ENCODE measurements at places on chromosomes 2 and 18. TPM values are rescaled to one million over a fixed set of nuclear protein-coding genes. Genes with fewer than 3 reads are reported as not detected.

GRCh38 chr2:32564417-32565035 is 63.3 kb upstream of the TTC27 start:
- DNase-seq: no peak

DNA sequence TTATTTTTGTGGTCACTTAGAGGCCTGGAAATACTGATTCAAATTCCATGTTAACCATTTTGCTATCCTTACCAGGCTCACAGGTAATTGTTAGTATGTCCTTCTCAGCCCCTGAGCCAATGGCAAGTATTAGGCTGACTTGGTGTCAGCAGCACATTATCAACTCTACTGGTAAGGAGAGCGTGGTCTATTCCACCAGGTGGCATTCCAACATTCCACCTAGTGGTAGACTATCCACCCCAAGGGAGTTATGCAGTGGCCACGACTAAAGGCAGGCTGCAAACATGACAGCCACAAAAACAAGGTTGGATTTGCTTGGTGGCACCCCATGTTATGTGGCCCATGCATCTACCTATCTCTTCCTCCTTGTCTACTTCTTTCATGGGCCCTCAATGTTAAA is 31.8 kb upstream of the GCC2 start:
- no peak for DNase-seq

GRCh38 chr2:74267068-74267467 is 68.7 kb downstream of the MTHFD2 start:
- no peak for DNase-seq

- DNase-seq: no peak
Observed at GRCh38 chr2:207304761-207305160, 139.0 kb upstream of the KLF7 start.

- no peak for DNase-seq
Observed at GRCh38 chr2:153287109-153287801, 191.3 kb downstream of the RPRM start.

The ICOS gene
- total RNA-seq: 0.14 TPM

- DNase-seq: no peak
Observed at GRCh38 chr18:21100678-21101077, 10.9 kb downstream of the ROCK1 start.

The PPP4R1 gene
- total RNA-seq: 108 TPM

GRCh38 chr2:162734866-162735265 is 103.7 kb downstream of the KCNH7 start:
- no peak for DNase-seq

The EFR3B gene
- 1.7 TPM for total RNA-seq

The CASP8 gene
- total RNA-seq: 11.3 TPM

DNA sequence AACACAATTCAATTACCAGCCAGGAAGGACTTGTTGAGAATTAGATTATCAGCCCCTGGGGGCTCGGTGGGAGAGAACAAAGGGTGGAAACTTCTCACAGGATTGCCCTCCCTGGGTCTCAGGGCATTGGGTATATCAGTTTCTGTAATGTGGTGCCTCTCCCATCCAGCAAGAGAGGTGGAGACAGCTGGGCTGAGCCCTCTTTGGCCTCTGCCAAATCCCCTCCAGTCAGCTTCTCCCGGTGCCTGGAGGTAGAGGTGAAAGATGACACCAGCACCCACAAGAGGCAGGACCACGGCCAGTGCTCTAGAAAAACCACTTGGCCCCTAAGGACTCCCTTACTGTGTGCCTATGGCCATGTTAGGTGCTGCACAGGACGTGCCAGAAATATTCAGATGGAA is 179.7 kb downstream of the HAUS1 start:
- no peak for DNase-seq

The SKA1 gene
- 0.51 TPM for total RNA-seq

The CSRNP3 gene
- 3.1 TPM for total RNA-seq

GRCh38 chr2:205869439-205869838 is 187.1 kb downstream of the NRP2 start:
- no peak for DNase-seq

The AGXT gene
- total RNA-seq: not detected

GRCh38 chr2:26805241-26805676 is 19.4 kb downstream of the CENPA start:
- no peak for DNase-seq

The INHA gene
- 0.37 TPM for total RNA-seq

- no peak for DNase-seq
Observed at GRCh38 chr18:73990258-73990657, 157.4 kb downstream of the FBXO15 start.

- DNase-seq: no peak
Observed at GRCh38 chr18:9578306-9578705, 36.1 kb downstream of the PPP4R1 start.

The NTSR2 gene
- total RNA-seq: not detected

The GORASP2 gene
- 67.4 TPM for total RNA-seq

GRCh38 chr2:21289989-21290388 is 166.2 kb downstream of the TDRD15 start:
- no peak for DNase-seq

The TRIM54 gene
- total RNA-seq: 0.32 TPM

DNA sequence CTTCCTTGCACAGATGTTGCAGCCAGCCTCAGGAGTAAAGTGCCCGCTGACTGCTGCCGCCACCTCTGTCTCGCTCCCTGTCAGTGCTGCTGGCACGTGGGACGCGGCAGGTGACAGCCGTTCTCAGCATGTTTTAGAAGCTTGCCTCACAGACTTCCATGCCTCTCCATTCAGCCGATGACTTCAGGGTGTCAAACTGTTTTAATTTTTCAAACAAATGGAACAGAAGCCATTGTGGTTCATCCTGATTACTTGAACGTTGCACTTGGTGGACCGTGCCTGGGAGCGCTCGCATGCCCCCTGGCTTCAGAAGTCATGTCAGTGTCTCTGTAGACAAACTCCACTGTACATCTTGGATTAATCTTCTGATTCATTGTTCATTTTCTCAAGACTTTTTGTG is 62.7 kb upstream of the EML6 start:
- no peak for DNase-seq

DNA sequence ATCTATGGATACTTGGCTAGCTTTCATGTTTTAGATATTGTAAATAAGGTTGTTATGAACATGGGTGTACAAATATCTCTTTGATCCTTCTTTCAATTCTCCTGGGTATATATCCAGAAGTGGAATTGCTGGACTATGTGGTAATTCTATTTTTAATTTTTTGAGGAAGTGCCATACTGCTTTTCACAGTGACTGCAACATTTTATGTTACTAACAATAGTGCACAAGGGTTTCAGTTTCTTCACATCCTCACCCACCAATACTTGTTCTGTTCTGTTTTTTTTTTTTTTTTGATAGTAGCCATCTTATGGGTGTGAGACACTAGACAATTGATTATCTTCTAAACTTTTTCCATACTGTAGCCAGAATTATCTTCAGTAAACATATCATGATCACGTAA is 17.3 kb upstream of the NEUROD1 start:
- DNase-seq: no peak

DNA sequence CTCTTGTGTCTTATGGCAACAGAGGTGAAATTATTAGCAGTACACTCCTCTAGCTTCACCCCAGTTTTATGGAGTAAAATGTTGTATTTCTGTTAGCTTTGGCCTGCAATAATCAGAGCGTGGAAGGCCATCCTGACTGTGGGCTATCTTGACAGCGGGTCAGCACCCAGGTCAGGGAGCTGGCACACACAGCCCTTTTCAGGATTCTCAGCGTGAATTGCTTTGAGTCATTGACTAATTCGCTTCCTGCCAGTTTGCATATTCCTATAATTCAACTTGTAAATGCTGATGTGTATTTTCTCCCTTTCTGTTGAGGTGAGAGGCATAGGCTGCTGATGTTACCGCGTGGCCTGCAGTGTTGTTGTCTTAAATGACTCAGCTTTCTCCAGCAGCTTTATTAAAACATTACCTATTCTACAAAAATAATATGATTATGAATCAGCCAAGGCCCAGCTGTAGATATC is 109.6 kb upstream of the EML6 start:
- no peak for DNase-seq

The ACKR3 gene
- 124 TPM for total RNA-seq

- DNase-seq: no peak
Observed at GRCh38 chr18:56066524-56067213, 478.7 kb upstream of the TCF4 start.

The SULT1C3 gene
- not detected for total RNA-seq

Data from posterior vena cava (tissue), 2 donors.